ENCODE measurements at places on chromosomes 5 and 9.
A peak's percentile ranks its signal among the peaks of the same experiment; 100 is the strongest.

DNA sequence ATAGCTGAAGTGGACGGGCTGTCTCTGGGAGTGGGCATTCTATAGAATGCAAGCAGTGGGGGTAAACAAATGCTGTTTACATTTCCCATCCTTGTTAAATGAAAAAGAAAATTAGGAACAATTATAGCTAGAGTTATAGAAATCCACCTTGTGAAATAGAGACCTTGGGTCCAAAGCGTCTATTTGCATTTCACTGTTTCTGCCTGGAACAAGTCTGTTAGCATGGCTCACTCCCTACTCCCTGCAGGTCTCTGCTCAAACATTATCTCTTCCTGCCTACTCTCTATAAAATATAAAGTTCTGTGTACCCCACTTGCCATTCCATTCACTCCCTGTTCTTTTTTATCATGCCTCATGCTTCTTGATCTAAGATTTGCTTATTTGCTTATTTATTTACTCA, 975.7 kb upstream of the WWC1 start:
- DNase-seq = no peak

GRCh38 chr5:123546657-123547056, 34.7 kb downstream of the CSNK1G3 start:
- no peak for DNase-seq

- DNase-seq = peak; percentile 59
These were observed 6.5 kb upstream of the MAT2B start for GRCh38 chr5:163498886-163499285.

DNA sequence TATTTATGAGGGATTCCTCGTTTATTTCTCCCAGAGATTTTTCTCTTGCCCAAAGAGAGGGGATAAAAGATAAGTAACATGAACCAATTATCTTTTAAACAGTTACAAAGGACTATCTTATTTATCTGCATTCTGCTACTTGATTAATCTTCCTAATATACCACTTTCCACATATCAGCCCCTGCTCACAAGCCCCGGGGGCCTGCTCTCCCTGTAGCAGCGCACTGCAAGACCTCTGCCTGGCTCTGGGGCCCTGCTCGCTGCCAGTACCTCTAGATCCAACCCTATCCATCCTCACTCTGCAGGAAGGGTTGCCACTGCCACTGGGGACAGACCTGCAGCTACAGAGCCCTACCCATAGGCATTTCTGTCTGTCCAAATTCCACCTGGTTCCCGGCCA, 75.3 kb downstream of the MED27 start:
- no peak for DNase-seq

- DNase-seq = no peak
These were observed 189.1 kb upstream of the ADRA1B start for GRCh38 chr5:159727167-159727566.

GRCh38 chr5:122673343-122673742, 101.5 kb upstream of the SNX2 start:
- DNase-seq = no peak

DNA sequence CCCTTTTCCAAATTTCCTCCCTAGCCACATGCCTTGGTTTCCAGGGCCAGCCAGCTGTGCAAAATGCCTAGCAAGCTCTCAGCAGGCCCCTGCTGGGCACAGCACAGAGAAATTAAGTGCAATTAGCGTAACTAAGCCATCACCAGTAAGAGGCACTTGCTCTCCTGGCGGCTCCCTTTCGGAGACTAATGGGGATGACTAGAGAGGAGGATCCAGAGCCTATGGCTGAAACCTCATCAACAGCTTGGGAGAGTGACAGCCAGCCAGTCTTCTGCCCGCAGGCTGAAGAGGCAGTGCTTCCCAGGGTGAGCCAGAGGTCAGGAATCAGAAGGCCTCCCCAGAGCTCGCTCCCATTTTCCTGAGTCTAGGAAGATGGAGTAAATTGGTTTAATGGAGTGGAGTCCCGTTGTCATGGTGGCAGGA, 108.4 kb downstream of the KCNIP1 start:
- no peak for DNase-seq

- DNase-seq = no peak
These were observed 74.3 kb downstream of the GPR21 start for GRCh38 chr9:123107639-123108285.

- DNase-seq = no peak
These were observed 18.0 kb downstream of the KLF4 start for GRCh38 chr9:107471552-107471951.

- DNase-seq = no peak
These were observed 12.7 kb upstream of the C1QTNF3 start for GRCh38 chr5:34055667-34056066.

GRCh38 chr5:179879690-179880010, 21.0 kb upstream of the MRNIP start:
- DNase-seq = no peak

GRCh38 chr5:176676361-176676824, 29.1 kb downstream of the TSPAN17 start:
- DNase-seq = peak; percentile 61

DNA sequence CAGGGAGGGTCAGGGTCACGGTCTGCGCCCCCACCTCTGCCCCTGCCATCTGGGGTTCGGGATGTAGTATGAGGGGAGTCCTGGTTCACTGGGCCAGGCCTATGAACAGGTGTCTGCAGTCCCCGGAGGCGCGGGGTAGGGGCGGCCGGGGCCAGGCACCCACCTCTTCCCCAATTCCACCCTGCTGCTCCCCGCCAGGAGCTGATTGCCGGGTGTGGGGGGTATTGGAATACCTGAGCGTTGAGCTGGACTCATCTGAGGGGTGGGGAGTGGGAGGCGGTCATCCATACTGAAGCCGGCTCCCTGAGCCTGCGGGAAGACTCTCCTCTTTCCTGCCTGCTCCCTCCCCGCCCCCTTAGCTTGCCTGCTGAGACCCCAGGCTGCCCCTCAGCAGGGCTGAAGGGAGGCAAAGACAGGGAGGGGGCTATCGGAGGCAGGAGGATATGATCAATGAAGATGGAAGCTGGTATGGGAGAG, 679 bp downstream of the SLC6A7 start:
- DNase-seq = no peak

GRCh38 chr9:119322184-119322583, 47.1 kb downstream of the BRINP1 start:
- no peak for DNase-seq

- no peak for DNase-seq
These were observed 76.7 kb upstream of the IFNE start for GRCh38 chr9:21558615-21559401.

DNA sequence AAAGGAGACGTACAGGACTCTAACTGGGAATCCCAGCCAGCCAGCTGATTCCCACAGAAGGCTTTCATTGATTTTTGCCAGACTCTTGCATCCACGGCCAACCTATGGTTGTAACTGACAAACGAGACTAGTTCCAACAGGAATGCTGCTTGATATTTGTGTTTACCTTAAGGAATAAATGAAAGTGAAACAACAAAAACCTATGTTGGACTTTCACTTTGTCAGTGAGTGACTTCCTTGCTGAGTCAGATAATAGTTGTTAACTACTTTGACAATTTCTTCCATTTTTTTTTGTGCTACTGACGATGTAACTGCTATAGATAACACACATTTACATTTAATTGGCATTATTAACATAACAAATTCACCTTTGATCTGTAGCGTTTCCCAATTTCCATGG, 63.4 kb upstream of the LRRTM2 start:
- DNase-seq = no peak

DNA sequence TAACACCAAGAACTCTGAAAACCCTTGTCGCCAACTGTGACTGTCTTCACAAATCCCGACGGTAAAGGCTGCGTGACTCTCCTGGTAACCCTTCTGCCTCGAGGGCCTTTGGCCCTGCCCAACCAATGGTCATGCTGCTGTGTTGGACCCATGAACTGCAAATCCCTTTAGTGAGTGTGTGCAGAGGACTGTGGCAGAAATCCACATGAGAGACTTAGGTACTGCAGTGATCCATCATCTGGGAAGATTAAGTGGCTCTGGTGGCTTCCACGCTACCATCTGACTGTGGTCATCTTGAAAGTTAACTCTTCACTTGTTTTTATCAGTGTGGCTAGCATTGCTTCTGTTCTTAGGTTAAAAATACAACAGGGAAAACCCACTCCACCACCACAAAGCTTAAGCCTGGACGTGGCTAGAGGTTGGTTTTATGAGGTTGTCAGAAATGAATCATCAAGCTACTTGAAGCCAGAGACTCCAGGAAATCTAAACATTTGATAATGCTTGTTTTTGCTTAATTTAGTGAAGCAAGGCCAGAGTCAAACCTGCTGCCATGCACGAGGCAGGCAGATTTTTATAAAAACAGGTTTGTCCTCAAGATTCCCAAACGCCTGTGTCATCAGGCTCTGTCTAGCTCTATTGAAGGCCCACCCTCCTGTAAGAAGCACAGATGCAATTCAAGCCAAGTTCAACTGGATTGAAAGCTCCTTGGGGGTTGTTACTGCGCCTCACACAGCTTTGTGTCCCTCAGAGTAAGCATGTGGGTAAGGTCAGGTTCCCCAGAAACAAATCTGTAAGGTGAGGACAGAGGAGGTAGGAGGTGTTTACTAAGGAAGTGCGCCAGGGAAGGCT, 52.7 kb upstream of the ERCC6L2 start:
- DNase-seq = peak; percentile 81

- peak; percentile 94 for DNase-seq
These were observed at the start of gene TRIM41 for GRCh38 chr5:181223058-181223728. Gene TRIM41 (plus strand): TSS chr5:181223281. CDS start chr5:181224000, 719 bp downstream.

- DNase-seq = no peak
These were observed 616.1 kb downstream of the DTWD2 start for GRCh38 chr5:118371973-118372831.

DNA sequence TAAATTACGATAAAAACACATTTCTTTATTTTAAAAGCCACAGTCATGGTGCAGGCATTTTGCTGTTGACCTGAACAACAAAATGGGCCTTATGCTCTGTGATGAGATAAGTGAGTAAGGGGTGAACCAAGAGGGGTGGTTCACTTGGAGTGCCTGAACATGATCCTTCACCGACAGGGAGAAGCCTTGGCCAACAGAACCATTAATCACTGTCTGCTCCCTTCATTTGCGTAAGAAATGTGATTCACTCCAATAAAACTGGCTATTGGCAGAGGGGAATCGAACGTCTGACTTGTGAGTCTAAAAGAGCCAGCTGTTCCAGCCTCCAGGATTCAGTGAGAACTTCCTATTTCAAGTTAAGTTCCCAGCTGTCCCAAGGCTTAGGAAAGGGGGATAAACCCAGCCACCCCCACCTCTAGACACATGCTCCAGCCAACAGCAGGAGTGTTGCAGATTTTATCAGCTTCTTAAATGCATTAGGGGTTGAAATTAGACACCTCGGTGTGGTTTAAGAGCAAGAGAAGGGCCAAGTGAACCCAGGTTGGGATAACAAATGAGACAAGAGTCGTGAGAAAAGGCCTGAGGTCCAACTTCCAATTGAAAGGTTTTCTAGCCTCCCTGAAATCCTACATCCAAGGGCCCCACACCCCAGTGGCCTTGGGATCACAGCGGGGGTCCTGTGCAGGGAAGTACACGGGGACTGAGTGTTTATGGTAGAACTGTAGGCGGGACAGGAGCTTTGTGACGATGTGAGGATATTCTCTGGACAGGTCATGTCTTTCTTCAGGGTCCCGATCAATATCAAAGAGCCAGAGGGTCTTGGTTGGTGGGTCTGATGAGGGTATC, 131.4 kb upstream of the LHFPL2 start:
- DNase-seq = peak; percentile 67

GRCh38 chr5:57779383-57780223, 297.0 kb upstream of the ACTBL2 start:
- DNase-seq = peak; percentile 82

- DNase-seq = no peak
These were observed 185.1 kb upstream of the DMAC1 start for GRCh38 chr9:7984692-7985091.

- DNase-seq = peak; percentile 3
These were observed 100.6 kb downstream of the ICE1 start for GRCh38 chr5:5523066-5523505.

DNA sequence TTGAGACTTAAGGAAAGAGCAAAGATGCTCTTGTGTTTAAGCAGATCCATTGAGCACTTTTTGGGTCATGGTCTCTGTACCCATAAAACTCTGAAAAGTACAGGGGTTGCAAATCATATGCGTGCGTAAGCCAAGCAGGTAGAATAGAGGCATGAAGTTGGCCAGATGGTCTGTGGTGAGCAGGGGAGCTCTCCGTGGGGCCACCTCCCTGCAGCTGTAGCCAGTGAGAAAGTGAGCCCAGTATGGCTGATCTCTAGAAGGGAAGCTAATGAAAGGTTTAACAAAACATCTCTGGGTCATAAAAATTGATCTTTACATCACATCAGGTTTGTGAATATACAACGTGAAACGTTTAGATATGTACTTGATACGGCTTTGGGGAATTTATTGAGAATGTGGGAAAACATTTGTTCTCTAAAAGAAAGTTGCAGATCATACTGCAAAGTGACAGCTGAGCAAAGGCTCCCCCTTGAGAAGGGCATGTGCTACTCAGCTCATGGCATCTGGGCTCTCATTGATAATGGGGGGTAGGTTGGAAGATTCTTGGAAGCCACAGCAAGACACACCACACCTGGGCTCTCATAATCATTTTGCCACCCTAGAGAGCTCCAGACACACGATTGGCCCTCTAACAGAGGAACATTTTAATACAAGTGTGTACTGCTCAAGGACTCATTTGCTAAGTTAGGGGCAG, 30.6 kb downstream of the SH3GL2 start:
- DNase-seq = no peak

GRCh38 chr9:100098046-100098886, 534 bp downstream of the ERP44 start:
- DNase-seq = peak; percentile 20

DNA sequence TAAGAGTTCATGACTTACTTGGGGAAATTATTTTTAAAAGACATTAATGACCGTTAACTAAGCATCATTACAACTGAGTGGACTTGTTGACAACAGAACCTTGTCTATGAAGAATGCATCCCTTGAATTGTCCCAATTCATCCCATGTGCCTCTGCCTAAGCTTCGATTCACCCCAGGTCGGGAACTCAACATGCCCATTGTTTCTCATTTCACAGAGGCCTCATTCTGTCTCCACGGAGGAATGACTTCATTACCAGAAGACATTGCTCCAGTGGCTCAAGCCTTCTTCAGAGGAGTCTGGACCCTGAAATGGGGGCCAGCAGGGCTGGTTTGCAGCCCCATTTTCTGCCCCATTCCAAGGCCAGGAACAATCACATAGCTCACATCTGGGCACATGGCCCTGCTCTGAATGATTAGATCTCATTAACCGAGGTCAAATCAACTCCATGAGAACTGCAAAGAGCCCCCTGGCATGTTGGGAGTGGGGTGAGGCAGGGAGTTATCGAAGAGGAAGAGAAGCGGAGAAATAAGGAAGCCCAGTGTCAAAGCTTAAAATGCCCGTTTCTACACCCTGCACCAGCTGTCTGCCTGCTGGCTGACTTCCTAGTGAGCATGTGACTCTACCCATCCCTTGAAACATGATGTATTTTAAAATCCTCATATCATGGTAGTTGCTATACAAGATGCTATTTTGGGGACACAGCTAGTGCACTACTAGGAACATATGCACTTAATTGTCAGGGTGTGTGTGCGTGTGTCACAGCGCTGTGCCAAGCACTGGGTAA, 137.3 kb downstream of the LHFPL2 start:
- no peak for DNase-seq

Measured in HS-5 (cell line).